Astrocyte (in vitro differentiated cells and primary cell): ENCODE measurements at places on chromosomes 12 and 14. TPM values are rescaled to one million over a fixed set of nuclear protein-coding genes. Genes with fewer than 3 reads are reported as not detected.

- H3K4me3 ChIP-seq, result no peak overlapping the region
- peaks cover 19% of the 10 kb centered on the region for H3K4me1 ChIP-seq
- peaks cover 3% of the 10 kb centered on the region for H3K36me3 ChIP-seq
- no peak overlapping the region for H3K27ac ChIP-seq
- peak; percentile 80 for DNase-seq
Observed at GRCh38 chr12:95096852-95097251, 23.4 kb upstream of the NR2C1 start.

- DNase-seq, result no peak
- peaks cover 7% of the 10 kb centered on the region for H3K4me1 ChIP-seq
- no peaks in the 10 kb centered on the region for H3K27me3 ChIP-seq
Observed at GRCh38 chr12:27515671-27516070, 8.3 kb upstream of the PPFIBP1 start.

DNA sequence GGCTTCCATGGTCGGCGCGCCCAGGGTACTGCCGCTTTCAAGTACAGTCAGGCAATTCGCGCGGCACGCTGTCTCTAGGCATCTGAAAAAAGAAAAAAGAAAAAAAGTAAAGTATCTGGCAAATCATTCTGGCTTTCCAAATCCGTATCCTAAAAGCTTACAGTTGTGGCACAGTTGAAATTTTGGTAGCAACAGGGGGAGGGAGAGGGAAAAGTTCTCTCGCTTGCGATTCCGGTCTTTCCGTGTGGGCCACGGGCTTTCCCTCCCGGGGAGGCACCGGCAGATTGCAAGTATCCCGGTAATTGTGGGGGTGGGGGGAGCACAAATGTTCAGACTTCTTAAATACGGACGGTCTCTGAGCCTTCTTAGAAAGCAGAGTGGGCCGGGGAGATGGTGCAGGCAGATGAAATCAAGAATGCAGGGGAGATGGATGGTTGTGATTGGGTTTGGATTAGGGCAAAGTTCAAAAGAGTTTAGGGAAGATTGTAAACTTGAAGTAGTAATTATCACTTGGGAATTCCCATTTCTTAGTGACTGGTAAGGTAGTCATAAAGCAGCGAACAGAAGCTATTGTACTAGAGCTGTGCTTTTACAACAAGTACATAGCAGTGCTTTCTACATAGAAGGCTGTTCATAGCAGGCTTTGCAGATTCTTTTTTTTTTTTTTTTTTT, 1.2 kb downstream of the SOCS2 start:
- peak overlapping the region; percentile 83 for H3K4me3 ChIP-seq
- no peak overlapping the region for H3K27ac ChIP-seq
- peaks cover 13% of the 10 kb centered on the region for H3K4me1 ChIP-seq
- H3K27me3 ChIP-seq, result no peaks in the 10 kb centered on the region
- no peaks in the 10 kb centered on the region for H3K36me3 ChIP-seq

DNA sequence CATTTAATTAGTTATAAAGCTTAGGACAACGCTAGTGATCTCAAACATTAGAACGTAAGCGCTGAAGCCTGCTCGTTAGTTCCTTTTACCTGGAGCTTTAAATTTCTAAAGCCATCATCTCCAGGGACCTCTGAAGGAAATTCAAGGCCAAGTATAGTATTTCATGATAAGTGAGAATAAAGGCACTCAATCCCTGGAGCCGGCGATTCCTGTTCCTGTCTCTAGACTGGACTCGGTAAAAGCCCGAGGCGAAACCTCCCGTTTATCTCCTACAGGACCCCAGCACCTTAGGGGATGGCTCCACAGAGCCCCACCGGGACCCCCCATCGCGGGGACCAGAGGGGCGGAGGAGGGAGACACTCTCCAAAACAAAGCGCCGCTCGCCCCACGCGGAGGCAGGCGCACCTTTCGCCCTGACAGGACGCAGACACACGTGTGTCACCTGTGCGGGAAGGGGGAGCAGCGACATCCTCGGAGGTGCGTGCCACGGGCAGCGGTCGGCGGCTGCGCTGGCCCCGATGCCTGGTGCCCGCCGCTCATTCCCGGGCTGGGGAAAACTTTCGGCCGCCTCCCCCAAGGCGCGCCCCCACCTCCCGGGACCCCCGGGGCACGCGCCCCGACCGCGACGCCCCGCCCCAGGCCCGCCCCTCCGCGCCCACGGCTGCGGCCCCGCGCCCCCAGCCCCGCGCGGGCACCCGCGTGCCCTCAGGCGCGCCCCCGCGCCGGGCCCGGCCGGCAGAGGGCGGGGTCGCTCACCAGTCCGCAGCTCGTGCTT, 678 bp downstream of the RPS6KA5 start:
- H3K27me3 ChIP-seq, result no peaks in the 10 kb centered on the region
- no peaks in the 10 kb centered on the region for H3K36me3 ChIP-seq
- no peak for DNase-seq
- H3K27ac ChIP-seq, result peak overlapping the region; percentile 84
- peaks cover 14% of the 10 kb centered on the region for H3K4me1 ChIP-seq

GRCh38 chr12:4133636-4134447, 139.7 kb upstream of the CCND2 start:
- H3K36me3 ChIP-seq, result no peaks in the 10 kb centered on the region
- H3K4me1 ChIP-seq, result peaks cover 3% of the 10 kb centered on the region
- H3K27me3 ChIP-seq, result no peaks in the 10 kb centered on the region
- H3K4me3 ChIP-seq, result no peak overlapping the region

Gene ETFBKMT
- total RNA-seq, result 2.1 and 2.2 TPM in 2 replicates

- no peak overlapping the region for H3K27ac ChIP-seq
- H3K4me1 ChIP-seq, result peaks cover 40% of the 10 kb centered on the region
- DNase-seq, result no peak
- peaks cover 16% of the 10 kb centered on the region for H3K36me3 ChIP-seq
- no peaks in the 10 kb centered on the region for H3K27me3 ChIP-seq
Observed at GRCh38 chr12:124396544-124397398, 101.9 kb downstream of the RFLNA start.

DNA sequence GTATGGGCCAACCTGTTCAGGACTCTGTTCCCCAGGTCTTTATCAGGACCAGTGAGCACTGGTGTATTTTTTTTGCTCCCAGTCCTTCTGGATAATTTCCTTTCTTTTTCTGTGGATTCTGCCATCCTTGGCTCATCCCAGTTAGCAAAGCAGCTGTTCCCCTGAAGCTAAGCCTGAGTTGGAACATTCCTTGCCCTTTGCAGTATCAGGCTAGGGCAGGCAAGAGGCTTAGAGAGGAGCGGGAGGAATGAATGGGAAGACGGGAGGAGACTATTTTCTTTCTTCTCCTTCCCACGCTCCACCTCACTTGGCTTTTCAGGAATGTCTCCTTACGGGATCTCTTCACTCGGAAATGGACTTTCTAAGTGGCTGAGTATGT, 29.2 kb downstream of the ERG28 start:
- no peak overlapping the region for H3K4me3 ChIP-seq
- peak; percentile 43 for DNase-seq
- peaks cover 5% of the 10 kb centered on the region for H3K27me3 ChIP-seq

Gene CD4
- total RNA-seq, result 0.54 and 0.72 TPM in 2 replicates

Gene RTL1
- 0.18 and 0.31 TPM in 2 replicates for total RNA-seq

- H3K4me3 ChIP-seq, result no peak overlapping the region
- H3K27ac ChIP-seq, result no peak overlapping the region
- no peaks in the 10 kb centered on the region for H3K36me3 ChIP-seq
Observed at GRCh38 chr14:65517635-65518542, 105.4 kb downstream of the FUT8 start.

GRCh38 chr14:26730929-26731618, 133.2 kb upstream of the NOVA1 start:
- no peaks in the 10 kb centered on the region for H3K36me3 ChIP-seq
- no peak for DNase-seq
- no peaks in the 10 kb centered on the region for H3K4me1 ChIP-seq
- H3K27ac ChIP-seq, result no peak overlapping the region
- H3K27me3 ChIP-seq, result no peaks in the 10 kb centered on the region

Gene TMEM63C
- 11.3 and 22.8 TPM in 2 replicates for total RNA-seq

Gene GLI1
- 5.8 and 6.8 TPM in 2 replicates for total RNA-seq

DNA sequence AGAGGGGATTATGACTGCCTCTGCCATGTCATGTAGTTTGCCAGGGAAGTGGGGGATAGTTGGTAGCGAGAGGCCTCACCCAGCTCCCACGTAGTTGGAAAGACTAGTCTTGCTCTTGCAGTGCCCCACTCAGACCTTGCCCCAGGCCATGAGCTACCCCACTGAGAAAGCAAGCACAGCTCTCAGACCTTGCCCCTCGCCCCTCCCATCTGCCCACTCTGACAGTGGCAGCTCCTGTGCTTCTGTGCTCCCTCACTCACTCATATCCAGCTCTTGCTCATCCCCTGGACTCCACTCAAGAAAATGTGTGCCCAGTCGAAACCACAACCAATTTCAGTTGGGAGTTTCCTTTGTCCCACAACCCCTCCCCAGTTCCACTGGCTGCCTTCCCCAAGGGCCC, 55.5 kb upstream of the BDKRB2 start:
- no peaks in the 10 kb centered on the region for H3K36me3 ChIP-seq
- no peaks in the 10 kb centered on the region for H3K27me3 ChIP-seq
- peaks cover 17% of the 10 kb centered on the region for H3K4me1 ChIP-seq
- H3K27ac ChIP-seq, result no peak overlapping the region

Gene OR5AU1
- not detected in 2 replicates for total RNA-seq

Gene TAS2R14
- total RNA-seq, result 1.7 and 2.0 TPM in 2 replicates

Gene NGB
- not detected in 2 replicates for total RNA-seq

Gene SOX5
- total RNA-seq, result 13.7 and 14.1 TPM in 2 replicates

DNA sequence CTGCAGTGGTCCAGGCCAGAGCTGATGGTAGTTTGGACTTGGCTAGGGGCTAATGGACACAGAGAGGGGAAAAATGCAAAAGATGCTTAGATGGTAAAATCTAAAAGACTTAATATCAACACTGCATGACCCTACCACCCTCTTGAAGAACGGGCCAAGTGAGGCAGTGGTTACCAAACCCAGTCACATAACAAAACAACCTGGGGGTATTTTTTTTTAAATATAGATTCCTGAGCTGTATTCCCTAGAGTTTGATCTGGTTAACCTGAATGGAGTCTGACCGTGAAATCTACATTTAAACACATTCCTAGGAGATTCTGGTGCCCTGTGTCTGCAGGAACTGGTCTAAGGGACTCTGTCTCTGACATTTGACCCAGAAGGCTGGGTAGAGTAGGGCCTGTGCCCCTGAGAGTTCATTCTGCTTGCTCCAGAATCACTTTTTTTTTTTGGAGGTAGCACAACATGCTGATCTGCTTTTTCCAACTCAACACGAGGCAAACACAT, 15.7 kb downstream of the ABHD4 start:
- peaks cover 19% of the 10 kb centered on the region for H3K4me1 ChIP-seq
- no peak overlapping the region for H3K4me3 ChIP-seq
- peaks cover 9% of the 10 kb centered on the region for H3K36me3 ChIP-seq
- H3K27me3 ChIP-seq, result no peaks in the 10 kb centered on the region

Gene CLEC14A
- total RNA-seq, result not detected in 2 replicates

Gene AVPR1A
- total RNA-seq, result 0.05 TPM in 1 of 2 replicates, not detected in the other

Gene POMT2
- total RNA-seq, result 50.2 and 53.4 TPM in 2 replicates

Gene GLIPR1L1
- total RNA-seq, result not detected in 2 replicates

Gene ESPL1
- 1.2 and 2.0 TPM in 2 replicates for total RNA-seq

DNA sequence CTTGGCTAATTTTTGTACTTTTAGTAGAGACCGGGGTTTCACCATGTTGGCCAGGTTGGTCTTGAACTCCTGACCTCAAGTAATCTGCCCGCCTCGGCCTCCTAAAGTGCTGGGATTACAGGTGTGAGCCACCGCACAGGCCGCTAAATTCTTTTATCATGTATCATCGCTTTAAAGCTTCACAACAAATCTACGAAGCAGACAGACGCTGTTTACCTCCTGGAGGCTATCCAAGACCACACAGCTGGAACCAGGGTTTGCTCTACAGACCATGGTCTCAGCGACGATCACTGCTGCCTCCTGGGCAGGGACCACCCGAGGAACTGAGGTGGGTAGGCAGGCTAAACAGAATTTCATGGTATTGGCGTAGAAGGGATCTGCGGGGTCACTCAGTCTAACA, 27.2 kb downstream of the KRT80 start:
- peaks cover 17% of the 10 kb centered on the region for H3K4me1 ChIP-seq
- no peaks in the 10 kb centered on the region for H3K36me3 ChIP-seq
- DNase-seq, result no peak
- no peaks in the 10 kb centered on the region for H3K27me3 ChIP-seq

Gene TSHR
- not detected in 2 replicates for total RNA-seq

GRCh38 chr12:112577473-112578329, 159.0 kb downstream of the PTPN11 start:
- H3K4me1 ChIP-seq, result no peaks in the 10 kb centered on the region
- no peak for DNase-seq
- peaks cover 6% of the 10 kb centered on the region for H3K27me3 ChIP-seq
- H3K27ac ChIP-seq, result no peak overlapping the region
- H3K4me3 ChIP-seq, result no peak overlapping the region
- H3K36me3 ChIP-seq, result no peaks in the 10 kb centered on the region

GRCh38 chr14:68780358-68781160, 12.3 kb downstream of the ZFP36L1 start:
- H3K36me3 ChIP-seq, result no peaks in the 10 kb centered on the region
- peak overlapping the region; percentile 77 for H3K27ac ChIP-seq
- H3K4me3 ChIP-seq, result peak overlapping the region; percentile 4
- no peaks in the 10 kb centered on the region for H3K27me3 ChIP-seq
- peaks cover 42% of the 10 kb centered on the region for H3K4me1 ChIP-seq

Gene NEUROD4
- not detected in 2 replicates for total RNA-seq

Gene TMEM263
- total RNA-seq, result 160 and 174 TPM in 2 replicates

Gene ANKS1B
- 2.4 and 3.0 TPM in 2 replicates for total RNA-seq

DNA sequence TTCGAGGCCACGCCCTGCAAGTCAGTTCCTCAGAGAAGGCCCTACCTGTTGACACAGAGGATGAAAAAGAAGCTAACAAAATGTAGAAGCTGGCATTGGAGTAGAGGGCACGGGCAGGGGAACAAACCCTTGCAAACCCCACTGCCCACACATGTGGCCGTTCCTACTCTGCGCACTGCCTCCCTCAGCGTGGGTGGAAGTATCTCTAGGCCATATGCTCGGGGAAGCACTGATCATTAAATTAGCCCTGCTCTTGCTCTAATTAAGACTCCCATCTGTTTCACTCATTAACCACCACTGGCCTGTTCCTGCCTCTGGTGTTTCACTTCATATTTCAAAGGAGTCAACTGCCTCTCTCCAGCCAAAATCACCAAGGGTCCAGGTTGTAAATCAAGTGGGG, 201.2 kb upstream of the SFSWAP start:
- no peak overlapping the region for H3K27ac ChIP-seq
- H3K4me1 ChIP-seq, result no peaks in the 10 kb centered on the region
- H3K27me3 ChIP-seq, result no peaks in the 10 kb centered on the region
- H3K4me3 ChIP-seq, result no peak overlapping the region
- H3K36me3 ChIP-seq, result no peaks in the 10 kb centered on the region
- no peak for DNase-seq

Gene SYCP3
- not detected in 2 replicates for total RNA-seq

- peak; percentile 44 for DNase-seq
- no peak overlapping the region for H3K4me3 ChIP-seq
- H3K4me1 ChIP-seq, result no peaks in the 10 kb centered on the region
- no peak overlapping the region for H3K27ac ChIP-seq
Observed at GRCh38 chr14:71103662-71104484, 196.6 kb downstream of the PCNX1 start.

DNA sequence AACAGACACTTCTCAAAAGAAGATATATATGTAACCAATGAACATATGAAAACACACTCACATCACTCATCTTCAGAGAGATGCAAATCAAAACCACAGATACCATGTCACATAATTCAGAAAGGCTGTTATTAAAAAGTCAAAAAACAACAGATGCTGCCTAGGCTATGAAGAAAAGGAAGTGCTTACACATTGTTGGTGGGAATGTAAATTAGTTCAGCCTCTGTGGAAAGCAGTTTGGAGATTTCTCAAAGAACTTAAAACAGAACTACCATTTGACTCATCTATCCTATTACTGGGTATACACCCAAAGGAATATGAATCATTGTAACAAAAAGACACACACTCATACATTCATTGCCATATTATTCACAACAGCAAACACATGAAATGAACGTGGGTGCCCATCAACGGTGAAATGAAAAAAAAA, 35.1 kb downstream of the EIF2S3B start:
- peak; percentile 8 for DNase-seq
- H3K27ac ChIP-seq, result no peak overlapping the region
- no peaks in the 10 kb centered on the region for H3K4me1 ChIP-seq
- no peaks in the 10 kb centered on the region for H3K36me3 ChIP-seq
